ENCODE measurements at places on chromosomes 3 and 15.

GRCh38 chr15:57395292-57395691 lies 19.0 kb downstream of the CGNL1 start:
- no peak for DNase-seq

DNA sequence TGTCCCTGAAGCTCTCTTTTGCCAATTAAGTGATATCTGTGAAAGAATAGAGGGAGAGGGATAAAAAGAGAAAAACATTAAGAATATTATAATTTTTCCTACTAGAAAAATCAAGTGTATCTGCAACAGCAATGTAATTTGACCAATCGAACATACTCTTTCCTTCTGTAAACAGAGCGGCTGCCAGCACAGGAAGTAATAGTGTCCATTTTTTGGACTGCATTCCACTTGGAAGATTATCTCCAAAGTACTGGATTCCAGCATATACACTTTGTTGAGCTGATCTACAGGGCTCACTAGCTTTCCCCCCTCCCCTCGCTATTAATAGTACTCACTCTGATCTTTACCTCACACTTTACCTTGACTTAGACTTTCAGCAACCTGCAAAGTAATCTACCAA lies 90.4 kb downstream of the SUCLG2 start:
- DNase-seq, result no peak

- DNase-seq, result no peak
These were observed 310.2 kb downstream of the TBC1D5 start for GRCh38 chr3:17432236-17432635.

- no peak for DNase-seq
These were observed 80.5 kb downstream of the USF3 start for GRCh38 chr3:113615976-113616375.

DNA sequence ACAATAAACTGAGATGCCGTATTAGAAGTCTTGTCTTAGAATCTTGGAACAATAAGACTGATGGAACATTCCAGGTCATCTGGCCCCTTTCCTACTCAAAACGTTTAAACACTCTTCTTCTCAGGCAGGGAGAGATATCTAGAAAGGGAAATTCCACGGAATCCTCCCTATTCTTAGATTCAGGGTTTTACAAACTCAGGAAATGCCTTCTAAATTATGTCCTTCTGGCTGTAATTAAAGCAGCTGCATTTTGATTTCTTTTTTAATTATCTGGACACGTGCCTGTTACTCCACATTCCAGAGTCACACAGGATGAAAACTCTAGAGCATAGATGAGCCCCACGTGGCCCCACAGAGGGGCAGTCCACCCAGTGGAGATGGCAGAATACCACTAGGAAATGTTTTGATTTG lies 41.5 kb upstream of the MTMR10 start:
- no peak for DNase-seq

DNA sequence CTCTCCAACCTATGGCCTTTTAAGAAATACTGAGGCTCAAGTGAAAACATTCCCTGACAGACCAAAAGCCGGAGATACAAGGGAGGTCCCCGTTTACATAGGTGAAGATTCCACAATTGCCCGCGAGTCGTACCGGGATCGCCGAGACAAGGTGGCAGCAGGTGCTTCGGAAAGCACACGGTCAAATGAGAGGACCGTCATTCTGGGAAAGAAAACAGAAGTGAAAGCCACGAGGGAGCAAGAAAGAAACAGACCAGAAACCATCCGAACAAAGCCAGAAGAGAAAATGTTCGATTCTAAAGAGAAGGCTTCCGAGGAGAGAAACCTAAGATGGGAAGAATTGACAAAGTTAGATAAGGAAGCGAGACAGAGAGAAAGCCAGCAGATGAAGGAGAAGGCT lies 24.8 kb downstream of the SYNM start:
- no peak for DNase-seq

GRCh38 chr3:176870451-176870850 lies 326.8 kb downstream of the TBL1XR1 start:
- no peak for DNase-seq

- no peak for DNase-seq
These were observed 6.1 kb downstream of the SKOR1 start for GRCh38 chr15:67831363-67831762.

DNA sequence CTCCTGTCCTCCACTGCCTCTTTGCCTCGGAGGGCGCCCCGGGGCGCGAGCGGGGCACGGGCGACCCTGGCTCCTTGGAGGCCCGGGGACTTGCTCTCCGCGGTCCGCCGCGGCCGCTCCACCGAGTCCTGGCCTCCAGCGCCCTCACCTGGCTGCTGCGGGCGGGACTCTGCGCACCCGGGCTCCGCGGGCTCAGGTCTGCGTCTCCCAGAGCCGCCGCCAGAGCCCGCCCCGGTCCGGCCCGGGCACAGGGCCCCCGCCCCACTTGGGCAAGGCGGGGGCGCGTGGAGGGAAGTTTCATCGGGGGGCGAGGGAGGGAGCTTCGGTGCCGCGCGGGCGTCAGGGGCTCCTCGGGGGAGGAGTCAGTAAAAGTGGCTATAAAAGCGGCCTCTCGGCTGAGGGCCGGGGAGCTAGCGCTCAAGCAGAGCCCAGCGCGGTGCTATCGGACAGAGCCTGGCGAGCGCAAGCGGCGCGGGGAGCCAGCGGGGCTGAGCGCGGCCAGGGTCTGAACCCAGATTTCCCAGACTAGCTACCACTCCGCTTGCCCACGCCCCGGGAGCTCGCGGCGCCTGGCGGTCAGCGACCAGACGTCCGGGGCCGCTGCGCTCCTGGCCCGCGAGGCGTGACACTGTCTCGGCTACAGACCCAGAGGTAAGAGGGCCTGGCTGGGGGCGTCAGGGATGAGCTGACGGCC lies at the start of gene CEMIP:
CEMIP (plus strand) TSS at position 407 of the 694 bp plus-strand sequence. CDS start 94,510 bp downstream, outside the sequence.
- DNase-seq, result peak; percentile 83

DNA sequence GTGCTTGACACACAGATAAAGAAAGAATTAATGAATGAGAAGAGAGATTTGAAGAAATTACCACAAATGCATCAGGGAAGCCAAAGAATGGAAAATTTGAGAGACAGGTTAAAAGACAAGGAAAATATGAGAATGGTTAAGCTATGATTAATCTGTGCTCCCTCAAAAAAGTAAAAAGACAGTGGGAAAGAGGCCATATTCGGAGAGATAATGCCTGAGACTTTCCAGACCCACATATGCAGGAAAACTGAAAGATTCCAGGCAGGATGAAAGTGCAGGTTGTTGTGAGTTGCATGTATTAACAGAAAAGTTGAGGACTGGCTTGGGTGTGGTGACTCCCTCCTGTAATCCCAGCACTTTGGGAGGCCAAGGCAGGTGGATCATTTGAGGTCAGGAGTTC lies 302.3 kb downstream of the UACA start:
- no peak for DNase-seq

DNA sequence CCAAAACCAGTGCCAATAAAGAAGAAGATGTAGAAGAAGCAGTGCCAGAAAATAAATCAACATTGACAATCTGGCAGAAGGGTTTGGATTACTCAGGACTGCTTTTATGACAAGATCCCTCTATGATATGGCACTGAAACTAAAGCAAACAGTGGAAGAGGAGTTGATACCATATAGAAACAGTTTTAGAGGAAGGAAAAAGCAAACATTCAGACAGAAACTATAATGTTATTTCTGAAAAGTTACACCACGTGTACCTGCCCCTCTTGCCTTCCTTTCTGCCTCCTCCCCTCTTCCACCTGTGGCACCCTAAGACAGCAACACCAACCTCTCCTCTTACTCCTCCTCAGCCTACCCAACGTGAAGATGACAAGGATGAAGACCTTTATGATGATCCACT lies 63.0 kb downstream of the SFMBT1 start:
- DNase-seq, result no peak

DNA sequence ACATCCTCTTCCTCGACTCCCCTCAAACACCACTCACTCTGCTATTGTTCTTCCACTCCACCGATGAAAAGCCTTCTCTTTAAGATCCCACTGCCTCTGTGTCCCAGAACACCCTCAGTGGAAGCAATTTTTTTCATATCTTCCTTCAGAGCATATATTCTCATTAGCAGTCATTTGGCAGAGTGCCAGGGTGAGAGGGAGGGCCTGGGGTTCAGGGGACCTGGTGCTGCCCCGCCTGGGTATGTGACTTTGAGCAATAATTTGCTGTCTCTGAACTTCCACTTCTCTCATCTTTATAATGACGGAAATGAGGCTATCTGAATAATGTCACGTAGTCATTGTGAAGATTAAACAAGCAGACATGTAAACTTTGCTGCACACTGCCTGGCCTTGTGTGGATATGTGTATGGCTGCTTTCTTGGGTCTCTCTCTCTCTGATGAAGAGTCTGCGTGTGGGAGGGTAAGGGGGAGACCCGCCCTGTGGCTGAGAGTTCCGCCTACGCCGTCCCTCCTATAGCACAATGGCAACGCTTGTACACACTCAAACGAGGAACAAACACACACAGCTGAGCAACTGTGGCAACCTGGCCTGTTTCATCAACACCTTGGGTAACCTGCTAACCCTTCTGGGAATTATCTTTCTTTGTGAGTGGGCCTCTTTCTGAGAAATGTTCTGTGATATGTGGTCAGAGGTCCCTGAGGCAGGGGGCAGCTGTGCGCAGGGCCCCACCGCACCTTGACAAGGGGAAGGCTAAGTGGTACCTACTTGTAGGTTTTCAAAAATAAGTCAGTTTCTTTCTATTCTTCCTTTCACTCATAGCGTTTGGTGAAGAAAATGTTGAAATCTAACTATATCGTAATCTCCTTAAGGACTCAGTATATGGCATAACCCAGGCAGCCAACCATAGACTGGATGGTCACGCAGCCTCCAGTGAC lies 369.8 kb downstream of the SV2B start:
- DNase-seq, result no peak

DNA sequence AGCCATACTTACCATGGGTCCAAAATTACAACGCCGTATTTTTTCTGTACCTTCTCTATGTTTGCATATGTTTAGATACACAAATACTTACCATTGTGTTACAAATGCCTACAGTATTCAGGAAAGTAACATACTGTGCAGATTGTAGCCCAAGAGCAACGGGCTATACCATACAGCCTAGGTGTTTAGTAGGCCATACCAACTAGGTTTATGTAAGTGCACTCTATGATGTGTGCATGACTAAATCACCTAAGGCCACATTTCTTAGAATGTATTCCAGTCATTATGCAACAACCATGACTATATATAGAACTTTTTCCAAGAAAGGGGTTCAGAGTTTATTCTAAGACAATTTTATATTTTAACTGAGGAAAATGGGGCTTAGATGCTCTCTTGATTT lies 411.7 kb downstream of the MAGI1 start:
- DNase-seq, result no peak

- no peak for DNase-seq
These were observed 247.7 kb downstream of the ADAMTS17 start for GRCh38 chr15:100094127-100094510.

DNA sequence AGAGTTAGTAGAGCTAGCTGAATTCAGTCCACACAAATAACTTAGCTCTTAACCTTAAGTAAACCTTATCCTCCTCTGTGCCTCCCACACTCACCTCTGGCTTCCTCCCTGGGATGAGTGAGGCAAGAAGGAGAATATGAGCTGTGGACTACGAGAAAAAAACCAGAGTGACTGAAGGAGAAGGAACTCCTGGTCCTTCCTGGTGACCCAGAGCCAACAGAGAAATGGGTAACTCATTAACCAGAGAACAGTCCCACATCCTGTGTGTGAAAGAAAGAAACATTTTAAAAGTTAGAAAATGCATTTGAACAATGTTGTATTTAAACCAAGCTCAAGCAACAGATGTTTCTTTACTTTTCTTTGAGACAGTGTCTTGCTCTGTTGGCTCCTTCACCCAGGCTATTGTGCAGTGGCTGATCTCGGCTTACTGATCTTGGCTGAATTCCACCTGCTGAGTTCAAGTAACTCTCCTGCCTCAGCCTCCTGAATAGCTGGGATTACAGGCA lies 27.5 kb upstream of the FAM81A start:
- DNase-seq, result no peak

DNA sequence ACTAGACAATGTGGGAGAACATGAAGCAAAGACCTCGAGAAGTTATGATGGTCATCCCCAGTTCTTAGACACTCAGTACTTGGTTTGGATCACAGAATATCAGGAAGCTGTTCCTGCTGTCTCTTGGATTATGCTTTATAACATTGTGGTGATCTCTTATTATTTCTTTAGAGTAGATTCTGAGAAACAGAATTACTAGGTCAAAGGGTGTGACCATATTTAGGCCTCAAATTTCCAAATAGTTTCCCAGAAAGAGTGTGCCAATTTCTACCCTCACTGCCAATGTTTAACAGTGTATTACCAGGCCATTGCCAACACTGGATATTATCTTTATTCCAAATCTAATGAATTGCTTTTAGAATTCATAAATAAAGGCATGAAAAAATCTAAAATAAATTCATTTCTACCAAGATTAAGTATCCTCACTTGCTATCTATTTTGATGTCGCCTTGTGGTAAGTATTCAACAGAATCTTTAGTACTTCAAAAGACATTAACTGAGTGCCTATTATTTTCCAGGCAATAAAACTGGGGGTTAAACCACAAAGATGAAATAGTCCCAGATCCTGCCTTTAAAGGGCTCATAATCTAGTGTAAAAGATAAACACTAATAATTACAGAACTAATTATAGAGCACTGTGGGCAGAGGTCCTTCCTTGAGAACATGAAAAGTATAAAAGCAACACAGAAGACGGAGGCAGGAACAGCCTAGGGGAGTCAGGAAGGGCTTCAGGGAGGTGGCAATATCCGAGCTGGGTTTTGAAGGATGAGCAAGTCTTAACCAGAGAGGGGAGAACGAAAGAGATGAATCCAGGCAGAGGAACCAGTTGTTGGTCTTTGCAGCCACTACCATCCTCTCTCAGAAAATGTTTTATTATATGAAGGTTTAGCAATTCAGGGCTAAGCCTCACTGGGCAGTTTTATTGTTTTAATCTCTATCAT lies 86.8 kb downstream of the IGF2BP2 start:
- no peak for DNase-seq

GRCh38 chr3:143697975-143698374 lies 150.3 kb downstream of the SLC9A9 start:
- DNase-seq, result no peak

DNA sequence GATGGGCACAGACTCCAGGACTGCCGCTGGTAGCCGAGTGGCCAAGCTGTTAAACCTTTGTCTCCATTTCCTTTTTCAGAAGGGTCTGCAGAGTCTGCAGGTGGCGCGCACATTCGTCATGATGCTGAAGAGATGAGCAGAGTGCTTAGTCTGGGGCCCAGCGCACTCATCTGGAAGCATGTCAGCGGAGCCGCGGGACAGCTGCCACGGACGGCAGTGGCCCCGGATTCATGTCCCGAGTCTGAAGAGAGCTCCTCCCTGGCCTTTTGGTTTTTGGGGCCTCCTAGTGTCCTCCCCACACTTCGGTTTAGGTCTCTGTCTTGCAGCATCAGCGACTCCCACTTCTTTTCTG lies 42.6 kb downstream of the KLHL25 start:
- peak; percentile 21 for DNase-seq

DNA sequence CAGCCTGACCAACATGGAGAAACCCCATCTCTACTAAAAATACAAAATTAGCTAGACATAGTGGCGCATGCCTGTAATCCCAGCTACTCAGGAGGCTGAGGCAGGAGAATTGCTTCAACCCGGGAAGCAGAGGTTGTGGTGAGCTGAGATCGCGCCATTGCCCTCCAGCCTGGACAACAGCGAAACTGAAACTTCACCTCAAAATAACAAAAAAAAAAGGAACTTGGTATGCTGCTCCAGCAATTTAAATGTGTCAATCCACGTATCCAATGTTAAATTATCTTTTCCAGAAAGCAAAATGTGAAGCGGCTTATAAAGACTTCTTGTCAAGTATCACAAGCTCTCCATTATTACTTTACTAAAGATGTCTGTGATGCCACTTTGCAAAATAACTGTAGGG lies 9.9 kb upstream of the ARIH1 start:
- no peak for DNase-seq

- DNase-seq, result no peak
These were observed 39.3 kb downstream of the ATP1B3 start for GRCh38 chr3:141915766-141916165.

All from neural crest cell (in vitro differentiated cells).